ENCODE measurements at places on chromosomes 3 and 15.

DNA sequence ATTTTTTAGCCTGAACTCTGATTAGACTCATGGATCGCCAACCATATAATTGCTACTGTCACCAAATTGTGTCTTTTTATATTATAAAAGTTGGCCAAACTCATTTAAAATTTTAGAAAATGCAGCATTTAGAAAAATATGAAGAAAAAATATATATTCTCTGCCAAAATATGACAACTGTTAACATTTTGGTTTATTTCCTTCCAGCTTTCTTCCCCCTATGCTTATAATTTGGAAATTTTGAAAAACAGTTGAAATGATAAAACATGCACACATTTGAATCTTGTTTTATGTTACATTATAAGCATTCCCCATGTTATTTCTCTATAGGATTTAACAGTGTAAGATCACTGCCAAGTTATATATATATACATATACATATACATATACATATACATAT lies 1112.8 kb downstream of the TUSC7 start:
- DNase-seq: no peak

DNA sequence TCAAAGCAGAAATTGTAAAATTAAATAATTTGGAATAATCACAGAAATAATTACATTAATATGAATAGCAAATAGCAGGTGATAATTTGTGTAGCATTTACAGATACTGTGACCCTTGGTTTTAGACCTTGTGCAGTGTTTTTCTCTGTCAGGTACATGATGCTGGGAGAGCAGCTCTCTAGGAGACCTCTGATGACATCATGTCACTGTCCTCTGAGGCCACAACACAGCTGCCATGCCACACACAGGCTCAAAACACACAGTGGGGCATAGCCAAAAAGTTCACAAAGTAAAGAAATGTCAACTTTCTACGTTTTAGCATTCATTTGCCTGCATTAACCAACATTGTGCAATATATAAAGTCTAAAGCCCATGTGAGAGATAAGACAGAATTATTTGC lies 71.8 kb upstream of the ZBTB20 start:
- DNase-seq: no peak

GRCh38 chr15:75339531-75340240 lies 3.8 kb downstream of the COMMD4 start:
- no peak for DNase-seq

- no peak for DNase-seq
Measured at GRCh38 chr15:92930054-92930621, 30.0 kb downstream of the CHD2 start.

GRCh38 chr15:48855501-48856440 lies 22.2 kb upstream of the EID1 start:
- DNase-seq: no peak

- DNase-seq: no peak
Measured at GRCh38 chr3:157101486-157101885, 58.5 kb downstream of the CCNL1 start.

GRCh38 chr3:175879417-175879816 lies 1020.3 kb downstream of the NAALADL2 start:
- no peak for DNase-seq

GRCh38 chr15:75416584-75416983 lies 34.9 kb downstream of the SIN3A start:
- no peak for DNase-seq

DNA sequence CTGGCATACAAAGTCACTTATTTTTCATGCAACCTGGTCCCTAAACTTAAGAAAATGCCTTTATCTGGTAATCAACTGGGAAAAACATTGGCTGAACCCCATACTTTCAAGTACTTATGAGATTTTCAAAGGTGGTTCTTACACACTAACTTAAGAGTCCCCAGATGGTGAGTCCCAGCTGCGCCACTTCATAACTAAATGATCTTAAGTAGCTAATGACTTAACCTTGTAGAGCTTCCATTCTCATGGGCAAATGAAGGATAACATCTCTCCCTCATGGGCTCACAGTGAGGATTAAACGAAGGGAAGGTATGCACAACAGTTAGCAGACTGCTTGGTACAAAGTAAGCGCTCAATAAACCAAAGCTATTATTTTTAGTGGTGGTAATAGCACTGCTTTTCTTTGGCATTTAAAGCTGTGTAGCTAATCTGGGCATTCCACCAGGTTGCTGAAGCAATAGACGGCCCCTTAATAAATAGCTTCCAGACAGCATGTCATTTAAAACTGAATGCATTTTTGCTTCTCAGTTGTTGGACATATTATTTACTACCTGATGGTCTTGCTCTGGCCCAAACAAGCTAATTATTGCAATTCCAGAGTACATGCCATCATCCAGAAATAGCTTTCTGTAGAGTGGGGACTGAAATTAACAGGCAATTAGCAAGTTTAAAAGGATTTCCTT lies 55.4 kb downstream of the LIPC start:
- no peak for DNase-seq

DNA sequence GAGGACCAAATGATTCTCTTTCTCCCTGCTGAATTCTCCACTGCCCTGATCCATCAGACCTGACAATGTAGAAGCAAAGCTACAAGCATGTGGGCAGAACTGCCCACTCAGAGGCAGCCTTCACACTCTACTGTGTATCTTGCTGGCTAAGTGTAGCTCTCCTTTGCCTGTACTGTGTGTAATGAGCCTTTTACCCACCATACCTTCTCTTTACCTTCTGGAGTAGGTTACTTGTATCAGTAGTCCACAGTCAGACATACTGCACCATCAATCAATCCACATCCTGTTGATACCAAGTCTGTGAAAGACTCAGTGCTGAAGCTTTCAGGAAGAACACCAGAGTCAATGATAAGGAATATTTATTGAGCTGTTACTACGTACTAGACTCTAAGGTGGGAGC lies 440.7 kb upstream of the ARHGEF26 start:
- no peak for DNase-seq

- DNase-seq: no peak
Measured at GRCh38 chr3:100419406-100419805, 18.1 kb downstream of the LNP1 start.

GRCh38 chr3:73653351-73653750 lies 28.6 kb upstream of the PDZRN3 start:
- no peak for DNase-seq

DNA sequence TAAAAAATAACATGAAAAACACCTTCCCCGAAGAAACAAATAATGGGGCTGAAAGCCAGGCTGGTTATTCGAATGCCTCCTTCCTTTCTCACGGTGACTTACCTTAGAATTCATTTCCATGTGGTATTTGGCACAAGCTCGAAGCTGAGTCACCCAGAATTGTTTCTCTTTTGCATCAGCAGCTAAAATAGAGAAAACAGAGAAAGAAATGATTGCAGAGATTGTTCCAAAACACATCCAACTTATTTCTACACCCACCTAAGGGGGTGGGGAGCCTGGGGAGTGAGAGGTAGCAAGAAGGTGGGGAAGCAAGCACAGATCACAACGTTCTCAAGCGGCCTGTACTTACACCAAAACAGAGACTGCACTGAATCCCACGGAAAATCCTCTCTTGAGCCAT lies 104.7 kb downstream of the OSBPL10 start:
- DNase-seq: no peak

GRCh38 chr3:100087198-100087597 lies 27.1 kb downstream of the FILIP1L start:
- DNase-seq: no peak

GRCh38 chr3:62582495-62583172 lies 209.3 kb upstream of the FEZF2 start:
- no peak for DNase-seq

GRCh38 chr15:100167884-100168375 lies 173.8 kb downstream of the ADAMTS17 start:
- DNase-seq: no peak

DNA sequence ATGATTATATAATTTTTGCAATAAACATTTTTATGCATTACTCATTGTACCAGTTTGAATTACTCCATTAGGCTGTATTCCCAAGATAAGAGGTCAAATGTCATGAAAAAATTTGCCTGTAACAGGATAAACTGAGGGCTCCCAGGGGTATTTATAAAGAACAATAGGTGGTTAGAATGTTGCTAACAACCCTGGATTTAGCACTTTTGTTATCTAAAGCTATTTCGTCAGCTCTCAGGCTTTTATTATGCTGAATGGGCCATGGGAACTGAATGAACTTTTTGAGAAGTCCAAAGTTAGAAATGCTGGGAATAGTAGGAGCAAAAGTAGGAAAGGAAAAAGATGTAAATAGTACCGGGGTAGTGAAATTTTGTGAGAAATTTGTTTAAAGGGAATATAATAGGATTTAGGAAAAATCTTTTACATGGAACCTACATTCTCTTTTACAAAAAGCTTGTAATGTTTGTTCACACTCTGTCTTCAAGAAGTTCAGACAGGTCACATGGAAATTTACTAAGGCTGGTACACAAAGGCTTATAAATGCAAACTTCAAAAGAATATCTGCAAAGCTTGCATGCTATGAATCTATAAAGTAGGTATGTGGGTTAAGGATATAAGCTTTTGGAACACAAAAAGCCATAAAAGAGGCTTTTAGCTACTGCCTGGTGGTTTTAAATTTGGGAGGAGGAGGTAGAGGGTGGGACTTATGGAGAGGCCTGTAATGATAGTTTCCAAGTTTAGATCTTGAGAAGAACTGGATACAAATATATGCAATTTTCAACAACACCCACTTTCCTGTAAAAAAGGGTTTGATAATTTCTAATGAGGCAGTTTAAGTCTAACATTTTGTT lies 445.8 kb upstream of the NAALADL2 start:
- DNase-seq: no peak

- no peak for DNase-seq
Measured at GRCh38 chr15:94253742-94254141, 22.4 kb downstream of the MCTP2 start.

GRCh38 chr3:148911173-148911572 lies 46.1 kb downstream of the CPA3 start:
- DNase-seq: no peak

DNA sequence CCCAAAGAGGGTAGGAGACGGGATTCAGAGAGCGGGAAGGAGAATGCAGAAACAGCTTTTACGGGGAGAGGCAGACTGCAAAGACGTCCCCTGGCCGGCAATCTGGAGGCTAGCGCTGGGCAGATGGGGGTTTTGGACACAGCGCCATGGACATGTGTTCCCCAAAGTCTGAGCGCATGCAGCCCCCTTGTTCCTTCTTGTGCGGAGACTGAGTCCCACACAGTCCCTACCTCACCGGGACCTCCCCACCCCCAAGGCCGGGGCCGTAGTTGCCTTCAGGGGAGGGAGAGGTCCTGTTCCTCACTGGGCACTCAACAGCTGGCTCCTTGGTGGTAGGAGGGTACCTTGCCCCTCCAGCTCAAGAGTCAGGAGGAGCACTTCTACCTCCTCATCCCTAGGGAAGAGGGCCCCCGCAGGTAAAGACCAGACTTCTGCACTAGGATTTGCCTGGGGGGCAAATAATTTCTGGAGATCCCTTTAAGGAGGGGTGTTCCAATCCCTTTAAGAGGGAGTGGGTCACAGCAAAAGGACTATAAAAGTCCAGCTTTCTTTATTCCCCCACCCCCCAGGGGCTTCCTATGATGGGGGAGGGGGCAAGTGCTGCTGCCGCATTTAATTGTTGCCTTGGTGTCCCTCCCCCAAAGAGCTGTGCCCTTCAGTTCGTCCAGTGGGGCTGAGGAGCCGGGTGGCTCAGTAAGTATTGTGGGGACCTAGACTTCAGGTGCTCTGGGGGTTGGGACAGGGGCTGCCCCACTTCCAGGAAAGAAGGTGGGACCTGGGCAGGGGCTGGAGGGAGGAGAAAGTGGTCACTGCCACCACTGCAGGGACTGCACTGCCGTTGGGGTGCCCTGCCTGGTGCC lies 3.6 kb upstream of the BAHD1 start:
- no peak for DNase-seq

DNA sequence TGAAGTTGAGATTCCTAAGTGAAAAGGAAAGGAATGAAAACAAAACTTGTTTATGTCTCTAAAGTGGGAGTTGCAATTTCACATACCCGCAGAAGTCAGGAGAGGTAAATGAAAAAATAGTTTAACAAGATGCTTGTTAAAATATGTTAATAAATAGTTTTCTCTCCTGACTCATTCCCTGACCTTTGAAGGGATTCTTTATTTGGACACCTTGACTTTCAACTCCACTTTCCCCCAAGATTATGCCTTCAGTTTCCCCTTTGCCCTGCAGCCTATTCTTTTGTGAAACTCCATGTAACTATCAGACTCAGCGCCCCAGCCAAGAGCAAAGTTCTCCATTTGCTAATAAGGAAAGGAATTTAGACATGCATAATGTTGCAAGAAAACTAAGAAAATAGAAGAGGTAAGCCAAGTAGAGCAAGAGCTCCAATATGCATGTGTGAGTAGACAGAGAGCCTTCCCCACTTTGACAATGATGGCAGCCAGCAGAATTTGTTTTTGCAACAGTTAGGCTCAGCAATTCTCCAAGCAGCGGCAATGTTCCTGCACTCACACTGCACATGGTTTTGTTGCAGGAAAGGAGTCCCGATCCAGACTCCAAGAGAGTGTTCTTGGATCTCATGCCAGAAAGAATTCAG lies 61.2 kb downstream of the CD200 start:
- no peak for DNase-seq

DNA sequence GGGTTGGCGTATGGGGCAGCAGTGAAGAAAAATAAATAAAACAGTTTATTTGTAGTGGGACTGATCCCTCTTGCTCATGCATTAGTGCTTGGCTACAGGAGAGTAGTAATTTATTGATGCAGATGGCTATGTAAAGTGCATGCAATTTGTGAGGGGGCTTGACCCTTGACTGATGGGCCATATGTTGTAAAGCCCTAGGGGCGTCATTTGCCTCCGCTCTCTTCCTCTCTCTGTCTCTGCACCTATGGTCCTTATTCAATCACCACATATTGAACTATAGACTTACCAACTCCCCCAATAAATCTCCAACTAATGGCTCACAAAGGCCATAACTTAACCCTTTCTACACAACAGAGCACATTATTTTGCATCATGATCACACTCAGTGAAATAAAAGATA lies 227.7 kb downstream of the ROBO2 start:
- DNase-seq: no peak

GRCh38 chr3:145678401-145678800 lies 482.6 kb downstream of the PLOD2 start:
- DNase-seq: no peak

DNA sequence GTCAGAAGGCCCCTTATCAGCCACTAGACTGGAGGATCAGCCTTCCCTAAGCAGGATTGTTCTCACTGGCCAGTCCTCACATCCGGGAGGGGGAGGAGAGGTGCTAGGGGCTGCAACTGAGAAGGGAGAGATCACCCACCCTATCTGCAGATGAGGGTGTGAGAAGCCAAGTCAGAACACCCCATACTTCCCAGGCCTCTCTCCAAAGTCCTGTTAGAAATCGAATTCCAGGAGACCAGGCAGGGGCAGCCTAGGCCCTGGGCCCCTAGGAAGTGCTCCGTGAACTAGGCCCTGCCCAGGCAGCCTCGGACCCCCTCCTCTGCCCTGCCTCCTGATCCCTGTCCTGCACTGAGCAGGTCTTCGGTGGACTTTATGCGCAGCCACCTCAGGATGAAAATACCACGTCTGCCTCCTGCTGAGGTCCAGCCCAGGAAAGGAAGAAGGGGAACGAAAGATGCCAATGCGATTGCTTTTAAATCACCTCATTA lies 933 bp downstream of the DZIP1L start:
- no peak for DNase-seq

DNA sequence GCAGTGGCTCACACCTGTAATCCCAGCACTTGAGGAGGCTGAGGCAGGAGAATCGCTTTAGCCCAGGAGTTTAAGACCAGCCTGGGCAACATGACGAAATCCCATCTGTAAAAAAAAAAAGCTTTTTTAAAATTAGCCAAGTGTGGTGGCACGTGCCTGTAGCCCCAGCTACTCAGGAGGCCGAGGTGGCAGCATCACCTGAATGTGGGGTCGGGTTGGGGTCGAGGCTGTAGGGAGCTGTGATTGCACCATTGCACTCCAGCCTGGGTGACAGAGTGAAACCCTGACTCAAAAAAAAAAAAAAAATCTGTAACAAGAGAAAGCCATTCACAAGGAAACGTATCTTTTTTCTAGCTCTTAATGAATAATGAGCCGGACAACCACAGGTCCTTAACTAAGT lies 74.7 kb upstream of the DLG1 start:
- DNase-seq: no peak

Data from NCI-H748 treated with DMSO at 0.1 percent for 48 hours (cell line).